ENCODE measurements at places on chromosomes 3 and 15.

DNA sequence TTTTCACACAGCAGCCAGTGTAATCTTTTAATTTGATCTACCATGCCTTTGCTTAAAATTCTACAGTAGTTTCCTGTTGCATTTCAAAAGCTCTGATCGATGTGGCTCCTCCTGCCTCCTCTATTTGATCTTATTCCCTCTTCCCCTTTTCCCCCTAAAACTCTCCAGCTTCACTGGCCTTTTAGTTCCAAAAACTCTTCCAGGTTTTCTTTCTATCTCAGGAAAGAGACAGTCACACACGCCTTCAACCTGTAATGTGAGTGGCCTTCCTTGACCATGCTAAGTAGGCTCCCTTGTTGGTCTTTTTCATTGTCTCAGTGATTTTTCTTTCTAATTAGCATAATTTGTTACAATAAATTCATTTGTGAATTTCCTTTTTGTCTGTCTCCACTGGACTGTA lies 985 bp downstream of the TEX9 start:
- no peak for DNase-seq

DNA sequence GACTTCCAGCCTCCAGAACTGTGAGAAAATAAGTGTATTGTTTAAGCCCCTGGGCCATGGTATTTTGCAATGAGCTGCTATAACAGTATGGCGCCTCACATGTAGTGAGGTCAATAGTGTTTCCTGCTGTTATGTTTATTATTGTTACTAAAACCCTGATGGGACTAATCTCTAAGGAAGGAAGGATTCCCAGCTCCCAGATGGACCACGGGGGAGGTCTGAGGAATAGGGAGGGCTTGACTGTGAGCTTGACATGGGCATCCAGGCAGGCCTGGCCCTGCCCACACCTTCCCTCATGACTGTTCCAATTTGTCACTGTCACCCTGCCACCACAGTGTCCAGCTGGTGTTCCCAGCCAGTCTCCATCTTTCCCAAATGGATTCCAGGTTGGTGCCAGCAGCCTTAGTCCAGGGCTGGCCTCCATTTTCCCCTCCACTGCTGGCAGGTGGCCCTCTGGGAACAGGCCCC lies 14.5 kb upstream of the SLC41A3 start:
- no peak for DNase-seq

DNA sequence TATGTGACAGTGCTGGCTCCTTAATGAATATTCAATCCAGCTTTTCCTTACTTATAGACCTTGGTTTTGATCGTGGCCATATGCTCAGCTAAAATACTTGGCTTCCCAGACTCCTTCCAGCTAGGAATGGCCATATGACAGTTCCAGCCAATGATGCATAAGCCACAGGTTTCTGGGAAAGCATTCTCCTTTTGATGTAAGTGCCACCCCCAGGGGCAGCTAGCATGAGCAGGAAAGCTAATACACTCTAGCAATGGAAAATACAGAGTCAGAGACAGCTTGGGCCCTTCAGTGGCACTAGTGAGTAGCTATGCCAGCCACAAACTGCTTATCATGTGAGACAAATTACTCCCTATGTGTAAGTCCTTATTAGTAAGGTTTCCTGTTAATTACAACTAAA lies 26.7 kb downstream of the TBC1D2B start:
- no peak for DNase-seq

GRCh38 chr3:69423463-69424155 lies 37.7 kb upstream of the FRMD4B start:
- DNase-seq = no peak

- no peak for DNase-seq
These were observed 247.7 kb upstream of the GADL1 start for GRCh38 chr3:31142139-31142538.

- no peak for DNase-seq
These were observed 258.5 kb downstream of the KCNMB2 start for GRCh38 chr3:178794711-178795110.

DNA sequence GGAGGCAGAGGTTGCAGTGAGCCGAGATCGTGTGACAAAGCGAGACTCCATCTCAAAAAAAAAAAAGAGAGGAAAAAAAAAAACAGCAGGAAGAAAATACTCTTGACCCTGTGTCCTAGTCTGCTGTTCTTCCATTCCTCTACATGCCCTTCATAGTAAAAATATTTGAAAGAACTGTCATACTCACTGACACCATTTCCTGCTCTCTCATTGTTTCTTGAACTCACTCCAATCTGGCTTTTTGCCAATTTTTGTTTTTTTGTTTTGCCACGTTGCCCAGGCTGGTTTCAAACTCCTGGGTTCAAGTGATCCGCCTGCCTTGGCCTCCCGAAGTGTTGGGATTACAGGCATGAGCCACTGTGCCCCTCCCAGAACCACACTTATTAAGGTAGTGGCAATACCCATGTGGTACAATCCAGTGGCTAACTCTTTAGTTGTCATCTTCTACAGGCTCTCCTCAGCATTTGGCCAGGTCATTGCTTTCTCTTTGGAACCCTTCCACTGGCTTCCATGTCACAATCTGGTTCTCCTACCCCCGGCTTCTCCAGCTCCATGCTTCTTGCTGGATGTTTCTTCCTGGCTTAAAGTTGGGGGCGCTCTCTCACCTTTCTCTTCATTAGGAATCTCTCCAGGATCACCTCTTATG lies 238.2 kb upstream of the C2CD4B start:
- no peak for DNase-seq

- DNase-seq = no peak
These were observed at the start of gene LIPH for GRCh38 chr3:185552358-185552877. Gene LIPH, minus strand, starts transcription at chr3:185552588. Its CDS starts 117 bp downstream, at chr3:185552471.

- no peak for DNase-seq
These were observed 1.8 kb downstream of the ZBTB38 start for GRCh38 chr3:141370065-141370533.

GRCh38 chr3:52537726-52538421 lies 1.5 kb downstream of the UQCC5 start:
- no peak for DNase-seq

DNA sequence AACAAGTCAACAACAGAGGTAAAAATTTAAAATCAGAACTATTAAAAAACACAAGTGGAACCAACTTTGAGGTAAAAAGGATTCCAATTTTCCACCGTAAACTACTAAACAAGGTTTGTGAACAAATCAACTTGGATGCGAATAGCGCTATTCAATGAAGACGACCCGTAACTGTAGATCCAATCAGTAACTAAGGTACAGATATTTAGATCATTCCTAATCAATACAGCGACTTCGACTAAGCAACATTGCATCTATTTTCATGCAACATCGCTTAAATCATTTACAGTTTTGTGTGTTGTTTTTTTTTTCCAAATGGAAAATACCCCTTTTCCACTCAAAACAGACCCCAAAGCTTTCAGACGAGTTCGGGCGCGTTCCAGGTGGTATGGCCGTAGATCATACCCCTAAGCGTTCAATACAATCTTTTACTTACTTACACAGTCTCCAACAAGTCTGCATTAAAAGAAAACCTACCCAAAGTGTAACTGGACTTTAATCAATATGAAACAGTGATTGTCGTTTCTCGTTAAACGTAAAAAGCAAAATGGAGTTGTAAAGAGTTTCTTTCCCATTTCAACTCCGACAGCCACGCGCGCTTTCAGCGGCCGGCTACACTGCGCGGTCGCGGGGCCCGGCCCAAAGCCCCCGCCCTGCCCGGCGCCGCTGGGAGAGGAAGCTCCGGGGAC lies 786 bp downstream of the RHOA start:
- no peak for DNase-seq

GRCh38 chr3:192855434-192855833 lies 62.2 kb downstream of the MB21D2 start:
- DNase-seq = no peak

DNA sequence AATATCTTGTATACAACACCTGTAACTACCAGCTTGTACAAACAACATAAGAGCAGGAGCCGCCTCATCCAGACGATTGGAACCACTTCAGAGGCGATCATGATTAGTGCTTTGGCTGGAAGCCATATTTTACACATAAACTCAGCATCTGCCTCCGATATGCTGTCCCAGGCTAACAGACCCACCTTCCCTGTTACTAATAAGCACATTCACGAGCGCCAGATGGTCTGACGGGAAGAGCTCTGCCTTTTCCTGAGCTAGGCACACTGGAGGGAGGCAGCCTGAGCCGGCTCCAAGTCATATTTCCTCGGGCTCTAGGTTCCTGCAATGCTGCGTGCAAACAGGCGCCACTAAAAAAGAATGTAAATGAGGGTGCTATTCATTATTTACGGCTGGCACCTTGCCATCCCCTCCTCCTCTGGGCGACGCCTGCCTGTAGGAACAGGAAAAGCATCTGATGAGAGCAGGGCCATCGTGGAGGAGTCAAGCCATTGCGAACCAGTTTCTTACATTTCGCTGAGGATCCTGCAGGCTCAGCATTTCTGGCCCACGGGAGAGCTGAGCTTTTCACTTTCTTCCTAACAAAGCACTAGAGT lies 98.2 kb downstream of the ANXA2 start:
- DNase-seq = no peak

DNA sequence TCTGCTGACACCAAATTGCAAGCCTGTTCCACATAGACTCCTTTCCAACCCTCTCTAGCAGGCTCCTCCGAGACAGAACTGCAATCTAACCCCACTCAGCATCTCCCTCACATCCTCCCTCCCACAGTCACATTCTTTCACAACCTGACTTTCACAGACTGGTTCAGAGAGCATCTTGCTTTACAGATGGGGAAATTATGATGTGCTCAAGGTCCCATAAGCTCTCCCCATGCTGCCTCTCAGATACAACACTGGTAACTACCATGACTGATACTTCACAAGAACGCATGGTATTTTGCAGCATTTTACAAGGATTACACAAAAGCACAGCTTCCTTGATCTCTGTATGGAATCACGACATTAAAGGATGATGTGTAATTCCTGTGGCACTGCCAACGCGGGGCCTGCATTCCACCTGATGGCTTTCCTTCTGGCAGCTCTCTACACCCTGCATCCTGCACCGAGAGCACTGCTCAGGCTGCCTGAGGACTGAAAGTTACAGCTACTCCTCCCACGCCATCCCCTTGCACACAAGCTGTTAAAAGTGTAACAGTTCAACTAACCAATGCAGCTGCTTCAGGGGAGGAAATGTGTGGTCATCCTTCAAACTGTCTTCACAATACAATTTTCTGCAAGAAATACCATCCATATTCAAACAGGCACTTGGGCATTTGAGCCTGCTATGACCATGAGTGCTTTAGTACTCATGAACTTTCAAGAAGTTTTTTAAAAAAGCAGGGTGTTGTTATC lies 27.6 kb downstream of the TBC1D2B start:
- no peak for DNase-seq

DNA sequence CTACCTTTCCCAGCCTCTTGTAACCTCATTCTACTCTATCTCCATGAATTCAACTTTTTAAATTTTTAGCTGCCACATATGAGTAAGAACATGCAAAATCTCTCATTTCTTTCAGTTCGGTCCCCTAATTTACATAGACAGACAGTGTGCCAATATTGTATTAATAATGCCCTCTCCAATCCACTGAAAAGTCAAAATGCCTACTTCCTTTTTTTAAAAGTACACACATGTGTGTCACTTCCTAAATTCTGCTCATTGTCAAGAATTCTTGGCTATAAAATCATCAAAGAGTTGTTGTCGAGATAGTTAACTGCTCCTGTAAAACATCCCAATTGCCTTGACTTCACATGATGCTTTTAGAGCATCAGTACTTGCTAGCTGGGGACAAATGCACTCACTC lies 84.2 kb upstream of the IL12A start:
- DNase-seq = no peak

DNA sequence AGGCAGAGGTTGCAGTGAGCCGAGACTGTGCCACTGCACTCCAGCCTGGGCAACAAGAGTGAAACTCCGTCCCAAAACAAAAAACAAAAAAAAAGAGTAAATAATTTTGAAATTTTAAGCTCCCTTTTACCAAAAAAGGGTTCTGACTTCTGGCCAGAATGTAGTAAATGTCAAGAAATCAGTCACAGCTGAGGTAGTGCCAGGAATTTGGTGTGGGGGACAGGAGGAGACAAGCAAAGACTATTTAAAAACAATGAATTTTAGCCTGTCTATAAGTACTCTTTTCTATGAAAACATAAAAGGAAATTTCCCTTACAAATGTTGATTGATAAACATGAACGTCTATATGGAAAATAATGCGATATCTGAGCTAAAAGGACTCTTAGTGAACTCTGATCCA lies 363.7 kb downstream of the FHIT start:
- no peak for DNase-seq

DNA sequence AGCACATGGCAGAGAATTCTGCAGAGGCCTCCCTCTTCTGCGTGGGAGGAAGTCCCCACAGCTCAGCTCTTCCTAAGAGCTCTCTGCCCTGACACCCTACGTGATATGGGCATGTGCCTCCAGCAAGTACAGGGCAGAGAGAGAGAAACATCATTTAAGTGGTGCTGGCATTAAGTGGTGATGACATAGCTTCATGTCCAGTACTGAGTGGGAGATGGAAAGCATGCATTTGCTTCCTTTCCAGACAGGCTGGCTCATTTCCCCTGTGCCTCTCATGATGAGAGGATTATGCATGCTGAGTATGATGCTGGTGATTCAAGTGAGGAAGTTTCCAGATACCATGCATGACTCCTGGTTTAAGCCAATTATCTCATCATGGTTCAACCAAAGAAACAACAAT lies 26.9 kb downstream of the BFSP2 start:
- no peak for DNase-seq

DNA sequence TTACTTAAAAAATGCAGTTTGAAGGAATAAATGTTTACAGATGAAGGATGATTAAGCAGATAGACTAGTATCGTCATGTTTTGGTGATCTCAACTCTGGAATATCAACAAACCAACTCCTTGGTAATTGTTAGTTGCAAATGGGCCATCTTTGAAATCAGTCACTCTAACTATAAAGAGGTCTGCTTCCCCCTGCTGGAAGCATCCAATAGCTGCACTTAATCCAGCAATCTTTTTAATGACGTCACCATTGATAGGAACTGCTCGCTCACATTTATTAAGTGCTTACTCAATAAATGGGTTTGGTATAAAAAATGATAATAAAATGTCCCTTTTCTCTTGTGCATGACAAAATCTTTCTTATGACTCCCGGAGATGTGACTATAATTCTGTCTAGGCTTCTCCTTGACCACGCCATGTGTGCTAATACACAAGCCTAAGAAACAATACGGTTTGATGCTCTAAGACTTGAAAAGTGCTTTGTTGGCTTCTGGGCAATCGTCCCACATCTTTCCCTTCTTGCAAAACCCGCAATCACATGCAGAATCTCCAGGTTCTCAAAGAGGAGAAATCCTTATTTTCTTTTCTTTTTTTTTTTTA lies 227.6 kb upstream of the POU1F1 start:
- peak; percentile 32 for DNase-seq

GRCh38 chr3:123399653-123400052 lies 49.2 kb downstream of the ADCY5 start:
- DNase-seq = no peak

GRCh38 chr3:167094632-167095031 lies 285.5 kb downstream of the ZBBX start:
- DNase-seq = no peak
